ENCODE measurements at places on chromosomes 7 and 10.

DNA sequence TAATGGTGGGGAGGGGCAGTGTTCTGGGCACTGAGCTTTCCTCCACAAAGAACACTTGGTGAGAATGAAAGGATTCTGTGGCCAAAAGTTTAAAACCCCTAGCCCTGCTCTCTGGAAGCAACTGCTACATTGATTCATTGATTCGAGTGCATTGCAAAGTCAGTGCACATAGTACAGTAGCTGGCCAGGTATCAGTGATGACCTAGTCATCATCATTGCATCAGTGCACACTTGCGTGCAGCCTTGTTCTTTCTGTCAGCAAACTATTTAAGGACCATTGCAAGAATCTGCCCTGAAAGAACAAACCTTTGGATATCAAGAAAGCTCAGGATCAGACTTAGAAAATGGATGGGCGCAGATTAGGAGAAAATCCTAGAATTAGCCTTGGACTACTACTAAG is 47.4 kb downstream of the CUL1 start:
- DNase-seq, result no peak

GRCh38 chr7:99465421-99465768 is 572 bp downstream of the ATP5MF start:
- no peak for DNase-seq

DNA sequence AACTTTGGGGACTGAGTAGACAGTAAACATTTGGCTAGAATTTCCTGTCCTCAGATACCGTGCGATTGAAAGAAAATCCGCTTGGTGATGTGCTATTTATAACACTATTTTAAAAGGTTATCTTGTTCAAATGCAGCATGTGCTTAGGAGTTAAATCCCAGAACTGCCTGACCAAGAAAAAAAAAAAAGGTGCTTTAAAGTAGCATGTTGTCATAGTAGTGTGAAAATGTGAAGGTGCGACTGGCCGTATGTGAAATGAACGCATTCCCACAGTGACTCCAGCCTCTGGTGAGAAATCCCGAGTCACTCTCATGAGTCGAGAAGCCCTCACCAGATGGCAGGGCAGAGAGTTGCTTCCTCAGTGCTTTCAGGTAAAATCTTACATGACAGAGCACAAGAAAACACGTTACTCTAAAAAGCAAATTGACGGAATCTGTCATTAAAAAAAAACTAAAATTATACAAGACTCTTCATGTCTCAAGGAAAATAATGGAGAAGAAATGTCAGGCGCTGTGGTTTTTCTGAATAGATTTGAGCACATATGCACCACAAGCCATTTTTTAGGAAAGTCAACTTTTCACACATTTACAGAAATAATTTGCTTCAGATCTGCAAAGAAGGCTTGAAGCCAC is 18.4 kb upstream of the KLF6 start:
- peak; percentile 89 for DNase-seq

GRCh38 chr7:132395361-132395760 is 180.9 kb downstream of the PLXNA4 start:
- no peak for DNase-seq

GRCh38 chr7:101166909-101167644 is 1.7 kb upstream of the VGF start:
- DNase-seq, result no peak

Measured in common myeloid progenitor, CD34-positive (primary cell).